ENCODE measurements at places on chromosomes 4 and X. TPM values are rescaled to one million over a fixed set of nuclear protein-coding genes. Genes with fewer than 3 reads are reported as not detected.

GRCh38 chr4:5460106-5460801, 248.1 kb downstream of the EVC2 start:
- no peak for DNase-seq

- DNase-seq = peak; percentile 54
These were observed 118.0 kb upstream of the WDFY3 start for GRCh38 chr4:85084371-85085094.

GRCh38 chr4:40414673-40415072, 79.5 kb downstream of the CHRNA9 start:
- no peak for DNase-seq

- no peak for DNase-seq
These were observed 26.1 kb upstream of the FAT1 start for GRCh38 chr4:186749611-186750281.

GRCh38 chr4:124740501-124740900, 28.0 kb upstream of the ANKRD50 start:
- no peak for DNase-seq

GRCh38 chrX:38841750-38842149, 40.5 kb downstream of the MID1IP1 start:
- no peak for DNase-seq

- no peak for DNase-seq
These were observed 198.3 kb upstream of the GYPA start for GRCh38 chr4:144338834-144339233.

DNA sequence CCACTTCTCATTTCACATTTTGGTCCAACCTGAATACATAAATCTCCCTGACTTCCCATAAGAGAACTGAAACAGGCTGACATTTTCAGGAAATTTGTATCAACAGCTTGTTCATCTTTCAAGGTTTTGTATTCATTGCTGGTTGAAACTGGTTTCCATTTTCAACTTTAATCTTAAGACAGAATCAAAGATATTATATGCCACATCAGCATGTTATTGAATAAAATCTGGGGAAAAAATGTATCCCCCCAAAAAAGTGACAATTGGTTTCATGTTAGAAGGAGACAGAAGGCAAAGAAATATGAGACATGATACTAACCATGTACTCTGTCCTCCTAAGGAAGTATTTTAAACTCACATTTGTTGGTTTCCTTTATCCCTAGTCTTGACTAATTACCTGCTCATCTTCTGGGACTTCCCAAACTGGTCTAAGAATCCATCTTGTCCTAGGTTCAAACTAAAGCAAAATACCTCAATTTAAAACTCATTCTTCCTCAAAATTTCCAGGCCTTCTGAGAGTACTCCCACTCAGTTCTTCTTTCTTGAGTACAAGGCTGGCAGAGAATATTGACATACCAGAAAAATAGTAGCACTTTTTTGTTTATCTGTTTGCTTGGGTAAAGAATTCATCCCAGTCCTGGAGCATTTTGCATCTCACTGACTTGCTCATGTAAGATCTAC, 3.1 kb upstream of the ANTXR2 start:
- no peak for DNase-seq

GRCh38 chr4:46442963-46443362, 53.0 kb upstream of the GABRA2 start:
- no peak for DNase-seq

DNA sequence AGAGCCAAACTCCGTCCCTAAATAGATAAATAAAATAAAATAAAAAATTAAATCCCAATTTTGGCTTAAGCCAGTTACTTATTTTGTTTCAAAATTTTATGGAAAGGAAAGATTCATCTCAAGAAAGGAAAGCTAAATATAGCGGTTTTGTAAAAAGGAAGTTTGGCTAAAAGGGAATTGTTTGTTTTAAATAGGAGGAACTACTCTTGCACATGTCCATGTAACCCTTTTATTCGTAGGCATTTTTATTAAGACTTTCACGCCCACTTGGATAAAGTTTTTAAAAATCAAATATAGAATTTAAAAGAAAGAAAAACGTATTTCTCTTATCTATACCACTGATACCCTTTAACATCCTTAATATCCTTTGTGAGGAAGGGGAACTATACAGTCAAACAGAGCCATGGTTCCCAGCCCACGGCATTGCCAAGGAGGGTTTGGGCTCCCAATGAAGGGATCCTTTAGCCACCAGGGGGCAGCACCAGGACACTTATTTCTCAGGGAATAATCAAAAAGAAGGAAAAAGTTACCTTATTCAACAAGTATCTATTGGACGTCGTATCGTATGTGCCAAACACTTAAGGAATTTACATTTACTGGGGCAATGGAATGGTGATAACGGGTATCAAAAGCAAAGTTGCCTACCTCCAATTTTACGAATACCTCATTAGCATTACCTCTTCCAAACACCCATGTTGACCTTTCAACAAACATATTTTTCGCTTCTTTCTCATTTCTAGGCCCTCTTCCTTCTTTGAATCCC, 27.7 kb downstream of the CDKN2AIP start:
- DNase-seq = peak; percentile 65

- DNase-seq = no peak
These were observed 64.0 kb downstream of the SMAD1 start for GRCh38 chr4:145545538-145546174.

- DNase-seq = no peak
These were observed 371.2 kb downstream of the AFF2 start for GRCh38 chrX:148871422-148872160.

GRCh38 chr4:172169871-172170270, 356.7 kb downstream of the GALNTL6 start:
- DNase-seq = no peak

Gene ELMOD2
- 29.5 TPM for polyA plus RNA-seq

Gene ZNF141
- 31.5 TPM for polyA plus RNA-seq

Gene LGI2
- polyA plus RNA-seq = 31.5 TPM

Gene ARHGAP4
- 52.7 TPM for polyA plus RNA-seq

Gene LANCL3
- polyA plus RNA-seq = 0.15 TPM

Gene VEGFD
- 0.95 TPM for polyA plus RNA-seq

Gene S100P
- polyA plus RNA-seq = 3.9 TPM
